ENCODE measurements at places on chromosomes 5 and 9.

DNA sequence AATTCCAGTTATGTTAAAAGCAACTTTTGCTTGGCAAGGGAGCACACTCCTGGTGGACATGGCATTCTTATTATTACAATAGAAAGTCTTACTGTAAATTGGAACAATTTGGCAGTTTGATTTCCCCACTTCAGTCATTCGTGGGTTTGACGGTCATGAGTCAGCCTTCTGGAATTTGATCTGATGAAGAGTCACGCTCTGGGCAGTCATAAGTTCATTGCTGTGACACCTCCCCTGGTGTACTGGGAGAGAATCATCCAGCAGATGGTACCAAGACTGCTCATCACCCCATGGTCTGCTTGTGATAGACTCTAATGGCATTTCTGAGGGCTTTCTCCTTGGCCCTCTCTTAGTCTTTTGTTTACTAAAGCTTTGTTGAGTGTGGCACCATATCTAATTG lies 53.8 kb downstream of the GLRA1 start:
- no peak for DNase-seq

GRCh38 chr9:136260936-136261472 lies 15.4 kb upstream of the QSOX2 start:
- DNase-seq = no peak

DNA sequence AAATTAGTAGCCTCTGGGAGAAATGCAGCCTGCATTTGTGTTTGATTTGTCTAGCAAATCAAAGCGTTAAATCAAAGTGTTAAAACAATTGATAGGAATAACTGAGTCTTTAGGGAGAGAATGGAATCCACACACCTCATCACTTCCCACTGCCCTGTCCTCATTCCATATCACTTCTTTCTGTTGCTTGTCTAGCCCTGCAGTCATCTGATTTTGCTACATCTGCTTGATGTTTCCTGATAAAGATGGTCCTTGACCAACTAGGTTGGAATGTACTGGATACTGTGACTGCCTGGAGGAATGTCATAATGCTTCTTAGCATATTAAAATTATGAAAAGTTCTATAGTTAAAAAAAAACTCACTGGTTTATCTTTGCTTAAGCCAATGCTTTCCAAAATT lies 119.9 kb downstream of the DOCK2 start:
- no peak for DNase-seq

- DNase-seq = no peak
Observed at GRCh38 chr9:121945281-121945680, 147.8 kb downstream of the TTLL11 start.

GRCh38 chr5:103745353-103746065 lies 182.9 kb upstream of the NUDT12 start:
- no peak for DNase-seq
